ENCODE measurements at places on chromosomes 16 and 17.

DNA sequence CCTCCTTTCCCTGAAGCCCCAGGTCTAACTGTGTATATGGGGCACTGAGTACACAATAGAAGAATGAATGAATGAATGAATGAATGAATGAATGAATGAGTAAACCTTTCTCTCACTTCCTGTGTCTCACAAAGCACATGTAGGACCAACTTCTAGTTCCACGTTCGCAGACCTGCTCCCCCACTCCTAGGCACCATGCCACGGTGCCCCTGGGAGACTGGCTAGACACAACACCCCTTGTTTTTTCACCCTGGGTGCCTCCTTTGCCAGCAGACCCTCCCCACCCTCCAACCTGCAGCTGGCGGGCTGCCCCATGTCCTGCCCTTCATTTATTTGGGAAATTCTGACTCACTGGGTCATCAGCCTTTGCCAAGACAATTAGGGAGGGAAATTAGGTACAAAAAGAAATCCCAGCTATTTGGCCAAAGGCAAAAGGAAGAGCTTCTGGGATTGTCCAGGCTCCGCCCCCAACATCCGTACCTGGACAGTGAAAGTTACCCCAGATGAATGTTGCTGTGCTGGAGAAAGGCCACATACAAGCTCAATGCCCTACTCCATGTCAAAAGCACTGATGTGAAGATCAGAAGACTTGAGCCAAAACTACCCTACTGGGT, 7.7 kb downstream of the CES1 start:
- no peak for DNase-seq

GRCh38 chr17:5707482-5707881, 123.2 kb upstream of the NLRP1 start:
- no peak for DNase-seq

- DNase-seq = peak; percentile 72
Measured at GRCh38 chr17:82021107-82021899, 1.4 kb downstream of the CENPX start.

DNA sequence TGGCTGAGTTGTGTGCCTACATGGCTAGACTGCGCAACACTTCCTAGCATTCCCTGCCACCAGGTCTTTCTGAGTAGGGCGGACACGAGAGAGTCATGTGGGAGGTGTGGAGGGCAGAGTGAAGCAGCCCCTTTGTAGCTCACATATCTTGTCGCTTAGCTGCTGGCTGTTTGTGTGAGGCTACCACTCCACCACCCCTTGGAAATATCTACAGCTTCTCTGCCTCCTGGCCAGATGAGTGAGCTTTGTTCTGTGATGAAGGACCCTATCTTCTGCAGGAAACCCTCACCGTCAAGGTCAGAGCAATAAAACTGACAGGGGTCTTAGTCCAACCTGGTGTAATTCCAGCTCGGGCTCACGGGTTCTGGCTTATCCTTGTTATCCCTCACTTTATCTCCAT, 232.1 kb upstream of the ASIC2 start:
- DNase-seq = no peak

- peak; percentile 80 for DNase-seq
Measured at GRCh38 chr17:51372345-51373004, 112.1 kb downstream of the UTP18 start.

DNA sequence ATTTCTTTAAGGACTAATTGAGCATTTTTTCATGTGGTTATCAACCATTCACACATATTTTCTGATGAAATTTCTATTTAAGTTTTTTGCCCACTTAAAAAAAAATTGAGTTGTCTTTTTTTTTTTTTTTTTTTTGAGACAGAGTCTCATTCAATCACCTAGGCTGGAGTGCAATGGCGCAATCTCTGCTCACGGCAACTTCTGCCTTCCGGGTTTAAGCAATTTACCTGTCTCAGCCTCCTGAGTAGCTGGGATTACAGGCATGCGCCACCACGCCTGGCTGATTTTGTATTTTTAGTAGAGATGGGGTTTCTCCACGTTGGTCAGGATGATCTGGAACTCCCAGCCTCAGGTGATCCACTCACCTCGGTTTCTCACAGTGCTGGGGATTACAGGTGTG, 34.3 kb downstream of the RAB11FIP3 start:
- DNase-seq = no peak

DNA sequence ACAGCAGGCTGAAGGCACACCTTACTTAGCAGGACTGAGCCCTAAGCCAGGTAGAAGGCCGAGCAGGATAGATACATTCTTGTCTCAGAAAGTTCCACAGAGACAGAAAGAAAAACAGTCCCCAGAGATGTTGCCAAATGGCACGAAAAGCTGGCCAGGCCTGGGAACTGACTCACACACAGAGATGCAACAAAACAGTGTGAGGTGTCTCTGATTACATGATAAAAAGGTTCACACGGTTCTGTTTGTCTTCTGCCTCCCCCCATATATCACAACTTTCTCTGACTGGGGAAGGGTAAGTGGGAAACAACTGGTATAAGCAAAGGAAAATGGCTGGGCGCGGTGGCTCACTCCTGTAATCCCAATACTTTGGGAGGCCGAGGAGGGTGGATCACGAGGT, 1.7 kb downstream of the WBP2 start:
- DNase-seq = no peak

DNA sequence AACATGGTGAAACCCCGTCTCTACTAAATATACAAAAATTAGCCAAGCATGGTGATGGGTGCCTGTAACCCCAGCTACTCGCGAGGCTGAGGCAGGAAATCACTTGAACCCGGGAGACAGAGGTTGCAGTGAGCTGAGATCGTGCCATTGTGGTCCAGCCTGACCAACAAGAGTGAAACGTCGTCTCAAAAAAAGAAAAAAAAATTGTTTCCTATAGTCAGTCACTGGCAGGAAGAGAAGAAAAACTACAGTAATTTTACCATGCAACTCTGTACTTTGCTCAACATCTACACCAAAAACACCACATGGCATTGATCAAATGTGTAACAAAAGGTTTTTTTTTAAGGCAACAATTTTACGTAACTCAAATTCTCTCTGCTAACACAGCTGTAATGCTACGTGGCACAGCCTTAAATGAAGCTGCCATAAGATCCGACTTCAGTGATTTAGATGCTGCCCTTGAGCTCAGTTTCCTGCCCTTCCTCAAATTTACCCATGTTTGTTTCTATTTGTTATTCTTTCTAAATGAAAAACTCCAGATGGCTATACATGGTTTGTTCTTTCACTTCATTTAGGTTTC, 40.2 kb downstream of the CNOT1 start:
- no peak for DNase-seq

DNA sequence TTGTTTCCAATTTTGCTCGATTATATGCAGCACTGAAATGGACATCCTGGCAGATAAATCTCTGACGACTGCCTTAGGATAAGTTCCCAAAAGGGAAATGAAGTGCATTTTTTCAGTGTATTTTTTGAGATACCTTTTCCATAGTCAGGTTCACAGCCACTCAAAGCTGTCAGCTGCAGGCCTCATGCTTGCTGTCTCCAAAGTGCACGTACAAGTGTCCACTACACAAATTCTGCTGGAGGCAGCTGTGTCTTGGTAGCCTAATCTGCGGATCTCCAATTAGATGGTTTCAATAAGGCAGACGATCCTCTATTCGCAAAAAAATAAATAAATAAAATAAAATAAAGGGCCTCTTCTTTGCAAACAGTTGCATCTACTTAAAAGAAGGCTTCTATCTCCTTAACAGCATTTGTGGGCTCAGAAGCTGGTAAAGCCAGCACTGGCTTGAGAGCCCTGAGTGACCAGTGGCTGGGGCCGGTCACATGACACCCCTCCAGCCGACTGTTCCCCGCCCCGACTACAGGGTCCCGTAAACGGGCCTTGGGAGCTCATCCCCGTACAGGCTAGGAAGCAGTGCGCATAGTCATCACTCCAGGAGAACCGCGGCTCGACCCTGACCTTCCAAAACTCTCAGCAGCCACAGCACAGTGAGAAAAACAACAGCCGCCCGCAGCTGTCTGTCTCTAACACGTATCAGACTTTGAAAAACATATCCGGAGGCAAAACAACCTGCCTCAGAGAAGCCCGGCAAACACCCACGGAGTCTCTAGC, 18.8 kb downstream of the RPH3AL start:
- no peak for DNase-seq

DNA sequence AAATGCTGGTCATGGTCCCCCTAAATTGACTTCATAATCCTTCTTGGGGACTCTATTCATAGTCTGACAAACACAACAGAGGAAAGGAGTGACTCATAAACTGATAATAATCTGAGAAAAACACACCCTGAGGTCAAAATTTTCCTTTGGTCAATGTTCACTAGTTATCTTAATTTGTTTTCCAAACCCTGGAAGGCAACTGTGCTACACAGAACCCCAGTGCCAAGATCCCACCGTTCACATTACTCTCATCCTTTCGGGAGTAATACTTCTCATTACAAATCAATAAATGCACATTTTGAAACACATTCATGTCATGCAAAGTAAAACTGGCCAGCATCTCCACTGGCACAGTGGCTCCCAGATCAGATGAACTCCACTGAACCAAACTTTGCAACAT, 23.2 kb downstream of the COIL start:
- DNase-seq = no peak

- DNase-seq = no peak
Measured at GRCh38 chr17:13420418-13420826, 181.3 kb downstream of the HS3ST3A1 start.

DNA sequence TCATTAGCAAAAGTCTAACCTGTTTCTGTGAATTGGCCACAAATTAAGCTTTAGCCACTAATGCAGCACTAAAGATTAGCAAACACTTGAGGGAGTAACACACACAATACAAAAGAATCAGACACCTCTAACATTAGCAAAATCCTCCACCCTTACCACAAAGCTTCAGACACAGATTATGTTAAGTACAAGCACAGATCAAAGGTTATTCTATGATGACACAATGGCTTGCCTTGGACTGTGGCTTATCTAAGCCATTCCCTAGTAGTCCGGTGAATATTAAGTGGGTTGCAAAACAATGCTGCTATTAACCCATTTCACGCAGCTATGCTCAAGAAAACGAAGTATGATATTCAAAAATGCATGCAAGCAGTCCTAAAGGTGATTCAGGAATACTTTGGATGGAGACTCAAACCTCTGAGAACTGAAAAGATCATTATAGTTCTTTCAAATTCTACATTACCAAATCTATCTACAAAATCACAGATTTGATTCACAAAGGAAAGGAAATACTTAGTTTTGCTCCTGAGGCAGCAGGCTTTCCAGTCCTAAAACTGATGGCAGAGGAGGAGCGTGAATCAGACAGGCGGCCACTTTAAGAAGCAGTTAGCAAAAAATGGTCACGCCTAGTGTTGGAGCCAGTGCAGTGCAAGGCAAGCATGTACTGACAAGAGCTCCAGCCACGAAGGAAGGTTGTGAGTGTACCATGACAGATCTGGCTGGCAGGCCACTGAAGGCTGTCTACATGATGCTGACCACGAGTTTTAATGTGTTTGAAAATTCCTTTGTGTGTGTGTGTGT, 67.2 kb downstream of the PARN start:
- DNase-seq = peak; percentile 59

DNA sequence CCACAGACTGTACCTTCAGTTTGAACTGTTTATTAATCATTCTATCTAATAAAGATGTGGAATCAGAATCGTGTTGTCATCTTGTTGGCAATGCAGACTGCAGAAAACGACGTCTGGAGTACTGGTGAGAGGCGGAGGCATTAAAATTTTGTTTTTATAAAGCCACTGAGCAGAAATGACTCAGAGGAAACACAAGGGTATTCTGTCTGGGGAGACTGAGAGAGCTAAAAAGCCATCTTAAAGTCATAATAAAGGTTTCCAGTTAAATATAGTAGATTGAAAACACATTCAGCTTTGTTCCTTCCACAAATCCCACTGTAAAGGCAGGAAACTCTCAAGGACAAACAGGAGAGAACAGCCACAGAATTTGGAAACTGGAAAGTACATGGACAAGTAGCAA, 74.2 kb downstream of the CPPED1 start:
- DNase-seq = no peak

- DNase-seq = no peak
Measured at GRCh38 chr17:72934927-72935326, 157.6 kb downstream of the SLC39A11 start.

GRCh38 chr16:77171745-77172635, 19.0 kb upstream of the MON1B start:
- peak; percentile 82 for DNase-seq

All from NCI-H82 (cell line).